NCI-H2081 (cell line): ENCODE measurements at places on chromosomes 2 and 18.

DNA sequence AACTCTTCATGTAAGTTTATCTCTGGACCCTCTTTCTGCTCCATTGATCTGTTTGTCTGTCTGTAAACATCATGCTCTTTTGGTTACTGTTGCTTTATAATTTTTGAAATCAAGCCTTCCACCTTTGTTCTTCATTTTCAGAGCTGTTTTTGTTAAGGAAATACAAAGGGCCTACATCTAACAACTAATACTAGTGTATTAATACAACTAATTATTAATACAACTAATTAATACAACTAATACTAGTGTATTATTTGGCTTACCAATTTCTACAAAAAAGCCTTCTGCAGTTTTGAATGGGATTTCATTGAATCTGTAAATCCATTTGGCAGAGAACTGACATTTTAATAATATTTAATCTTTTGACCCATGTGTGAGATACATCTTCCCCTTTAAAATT is 66.7 kb downstream of the ATP9B start:
- DNase-seq, result no peak

DNA sequence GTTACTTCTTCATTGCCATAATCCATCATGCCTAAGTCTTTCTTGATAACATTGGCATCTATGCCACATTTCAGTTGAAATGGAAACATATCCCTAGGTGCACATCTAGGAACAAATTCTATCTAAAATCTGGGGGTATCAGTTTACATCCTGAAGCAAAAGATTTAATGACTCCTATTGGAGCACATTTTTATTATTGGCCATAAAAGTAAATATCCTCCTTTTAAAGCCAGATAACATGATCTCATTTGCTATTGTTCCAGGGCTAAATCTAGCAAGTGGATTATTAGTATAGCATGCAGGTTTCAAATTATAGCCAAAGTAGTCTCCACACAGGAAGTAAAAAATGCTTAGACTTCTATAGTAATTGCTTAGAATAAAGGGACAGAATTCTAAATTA is 193.2 kb downstream of the CDH2 start:
- peak; percentile 3 for DNase-seq

- no peak for DNase-seq
Measured at GRCh38 chr2:211127501-211127900, 571.1 kb downstream of the CPS1 start.

GRCh38 chr2:219638948-219639755 is 11.7 kb downstream of the SLC4A3 start:
- no peak for DNase-seq

DNA sequence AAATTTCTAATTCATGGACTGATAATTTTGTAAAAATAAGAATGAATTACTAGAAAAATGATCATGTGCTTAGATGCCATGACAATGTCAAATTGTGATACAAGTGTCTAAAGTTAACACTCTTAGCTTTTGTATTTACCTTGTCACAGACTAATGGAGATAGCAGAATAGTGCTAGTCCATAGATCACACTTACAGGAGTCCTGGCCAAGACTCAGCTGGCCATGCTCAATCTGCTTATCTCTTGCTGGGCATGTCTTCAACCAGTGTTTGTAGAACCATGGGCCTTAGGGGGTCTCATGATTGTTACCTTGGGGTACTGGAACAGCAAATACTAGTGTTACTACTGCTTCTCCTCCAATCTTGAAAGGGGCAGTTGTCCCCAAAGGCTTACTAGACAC is 44.0 kb downstream of the TET3 start:
- no peak for DNase-seq

GRCh38 chr18:13932285-13933025 is 17.1 kb upstream of the MC2R start:
- DNase-seq, result no peak

GRCh38 chr2:145777297-145777696 is 1257.4 kb upstream of the ZEB2 start:
- DNase-seq, result no peak

GRCh38 chr2:71798266-71799012 is 345.1 kb downstream of the DYSF start:
- no peak for DNase-seq

- DNase-seq, result no peak
Measured at GRCh38 chr2:57373530-57373929, 673.1 kb upstream of the VRK2 start.

DNA sequence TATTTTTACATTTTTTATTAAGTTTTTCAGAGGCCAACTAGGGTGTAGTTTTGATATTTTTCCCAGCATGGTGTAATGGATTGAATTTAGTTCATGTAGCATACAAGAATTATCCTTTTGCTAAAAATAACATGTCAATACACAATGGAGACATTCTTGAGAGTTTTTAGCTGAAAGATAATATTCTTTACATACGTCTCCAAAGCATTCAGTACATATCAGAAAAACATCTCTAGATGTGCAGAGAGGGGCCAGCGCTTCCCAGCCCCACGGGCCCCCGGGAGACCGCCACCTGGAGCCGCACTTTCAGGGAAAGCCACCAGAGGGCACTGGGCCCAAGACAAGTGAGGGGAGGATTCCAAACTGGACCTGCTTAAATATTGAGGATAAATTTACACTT is 499.4 kb downstream of the GALR1 start:
- no peak for DNase-seq

DNA sequence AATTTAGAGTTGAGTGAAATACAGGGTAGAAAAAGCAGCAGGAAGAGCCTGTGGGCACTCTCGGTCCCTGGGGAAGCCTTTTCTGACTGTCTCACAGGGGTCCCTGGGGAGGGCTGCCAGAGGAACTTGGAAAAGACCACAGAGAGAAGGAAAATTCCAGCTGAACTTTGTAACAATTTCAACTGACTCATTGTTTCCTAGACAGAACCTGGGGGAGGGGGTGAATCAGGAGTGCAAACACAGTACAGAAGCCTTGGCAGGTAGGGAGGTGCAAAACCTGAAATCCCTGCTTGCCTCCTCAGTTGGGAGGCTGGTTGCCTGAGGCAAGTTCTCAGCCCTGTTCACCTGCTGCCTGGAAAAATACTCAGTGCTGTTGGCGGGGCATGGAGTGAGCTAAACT is 106.8 kb downstream of the GRB14 start:
- DNase-seq, result peak; percentile 7

GRCh38 chr2:241801611-241802420 is 7.2 kb upstream of the NEU4 start:
- DNase-seq, result no peak

- DNase-seq, result no peak
Measured at GRCh38 chr2:160917850-160918249, 242.4 kb upstream of the TANK start.

DNA sequence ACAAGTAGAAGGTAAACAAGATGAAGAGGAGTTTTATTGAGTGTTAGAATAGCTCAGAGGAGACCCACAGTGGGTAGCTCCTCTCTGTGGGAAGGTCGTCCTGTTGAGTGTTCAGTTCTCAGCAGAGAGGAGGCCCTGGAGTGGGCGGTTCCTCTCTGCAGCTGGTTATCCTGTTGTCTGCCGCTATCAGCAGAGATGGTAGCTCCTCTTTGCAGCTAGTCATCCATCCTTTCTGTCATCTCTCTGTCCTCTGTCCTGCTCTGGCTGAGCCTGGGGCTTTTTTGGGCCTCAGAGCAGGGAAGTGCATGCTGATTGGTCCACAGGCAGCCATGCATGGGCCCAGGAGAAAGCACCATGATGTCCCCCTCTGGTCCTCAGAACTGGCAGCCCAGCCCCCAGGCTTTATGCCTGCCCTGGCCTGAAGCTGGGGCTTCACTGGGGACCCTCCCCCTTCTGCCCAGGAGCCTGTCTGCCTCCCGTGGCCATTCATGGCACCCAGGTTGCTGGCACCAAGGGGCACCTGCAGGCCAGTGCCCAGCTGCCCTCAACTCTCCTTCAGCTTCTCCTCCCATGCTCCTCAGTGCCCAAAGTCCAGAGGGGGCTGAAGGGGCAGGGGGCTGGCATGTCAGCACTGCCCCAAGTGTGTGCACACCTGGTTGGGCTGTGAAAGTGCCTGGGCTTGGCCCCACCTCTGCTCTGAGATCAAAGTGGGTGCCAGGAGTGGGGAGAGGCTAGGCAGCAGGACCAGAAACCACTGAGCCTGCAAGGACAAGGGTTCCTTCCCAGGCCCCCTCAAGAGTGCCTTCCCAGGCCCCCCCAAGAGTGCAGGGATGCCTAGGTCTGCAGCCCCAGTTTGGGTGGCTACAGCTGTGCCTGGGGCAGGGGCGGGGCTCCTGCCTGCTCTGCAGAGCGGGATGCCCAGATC is 98.7 kb downstream of the TWIST2 start:
- no peak for DNase-seq

DNA sequence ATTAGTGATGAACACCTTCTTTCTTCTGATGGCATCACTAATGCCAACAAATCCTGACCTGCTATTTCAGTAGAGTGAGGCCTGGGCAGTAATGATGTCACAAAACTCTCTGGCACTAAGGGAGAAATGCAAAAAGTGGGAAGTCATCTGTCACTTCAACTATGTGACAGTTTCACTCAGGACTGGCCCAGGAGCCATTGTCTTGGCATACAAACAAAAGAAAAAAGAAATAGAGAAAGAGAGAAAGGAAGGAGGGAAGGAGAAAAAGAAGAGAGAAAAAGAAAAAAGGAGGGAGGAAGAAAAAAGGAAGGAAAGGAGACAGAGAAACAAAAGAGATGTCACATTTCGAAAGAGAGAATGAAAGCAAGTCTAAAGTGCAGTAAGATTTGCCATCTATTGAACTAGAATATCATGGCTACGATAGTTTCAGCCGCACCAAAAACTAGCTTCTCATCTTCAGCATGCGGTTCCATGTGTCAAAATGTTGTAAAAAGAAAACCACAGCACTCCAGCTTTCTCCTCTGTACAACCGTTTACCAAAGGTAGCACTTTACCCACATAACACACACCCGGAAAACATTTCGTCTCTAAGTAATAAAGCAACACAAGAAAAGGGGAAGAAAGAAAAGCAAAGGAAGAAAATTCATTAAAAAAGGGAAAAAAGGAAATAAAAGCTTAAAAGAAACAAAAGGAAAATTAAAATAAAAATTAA is 50.1 kb downstream of the CD226 start:
- DNase-seq, result no peak

DNA sequence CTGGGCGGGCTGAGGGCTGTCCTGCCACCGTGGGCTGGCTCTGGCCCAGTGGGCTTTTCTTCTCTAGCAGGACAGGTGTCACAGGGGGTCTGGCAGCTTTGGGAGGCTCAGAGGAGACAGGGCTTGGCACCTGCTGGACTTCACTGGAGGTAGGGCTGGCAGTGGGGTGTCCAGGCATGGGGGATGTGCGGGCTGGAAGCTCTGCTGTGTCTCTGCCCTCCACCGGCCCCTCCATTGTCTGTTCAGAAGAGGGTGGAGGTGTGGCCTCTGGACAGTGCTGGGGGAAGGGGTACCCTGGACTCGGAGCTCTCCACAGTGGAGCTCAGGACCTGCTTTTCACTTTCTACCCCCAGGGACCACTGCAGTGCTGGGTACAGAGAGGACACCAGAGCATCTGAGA is 9.2 kb downstream of the PTPRN start:
- DNase-seq, result no peak

GRCh38 chr18:63837590-63837989 is 49.9 kb upstream of the SERPINB2 start:
- DNase-seq, result no peak

DNA sequence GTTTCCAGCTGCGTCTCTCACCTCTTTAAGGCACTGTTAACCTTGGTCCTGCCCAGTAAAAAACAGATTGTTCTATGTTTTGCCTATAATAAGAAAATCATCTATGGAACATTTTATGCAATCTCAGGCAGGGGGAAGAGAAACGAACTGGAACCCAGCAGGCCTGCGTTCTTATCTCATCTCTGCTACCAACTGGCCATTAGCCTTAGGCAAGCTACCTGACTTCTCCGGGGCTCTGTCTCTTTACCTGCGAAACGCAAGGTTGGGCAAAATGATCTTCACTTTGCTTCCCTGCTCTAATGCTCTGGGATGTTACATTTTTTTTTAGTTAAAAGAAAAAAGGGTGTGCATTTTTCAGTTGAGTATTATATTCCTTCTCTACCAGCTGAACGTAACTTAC is 70.5 kb upstream of the WIPF1 start:
- DNase-seq, result no peak

DNA sequence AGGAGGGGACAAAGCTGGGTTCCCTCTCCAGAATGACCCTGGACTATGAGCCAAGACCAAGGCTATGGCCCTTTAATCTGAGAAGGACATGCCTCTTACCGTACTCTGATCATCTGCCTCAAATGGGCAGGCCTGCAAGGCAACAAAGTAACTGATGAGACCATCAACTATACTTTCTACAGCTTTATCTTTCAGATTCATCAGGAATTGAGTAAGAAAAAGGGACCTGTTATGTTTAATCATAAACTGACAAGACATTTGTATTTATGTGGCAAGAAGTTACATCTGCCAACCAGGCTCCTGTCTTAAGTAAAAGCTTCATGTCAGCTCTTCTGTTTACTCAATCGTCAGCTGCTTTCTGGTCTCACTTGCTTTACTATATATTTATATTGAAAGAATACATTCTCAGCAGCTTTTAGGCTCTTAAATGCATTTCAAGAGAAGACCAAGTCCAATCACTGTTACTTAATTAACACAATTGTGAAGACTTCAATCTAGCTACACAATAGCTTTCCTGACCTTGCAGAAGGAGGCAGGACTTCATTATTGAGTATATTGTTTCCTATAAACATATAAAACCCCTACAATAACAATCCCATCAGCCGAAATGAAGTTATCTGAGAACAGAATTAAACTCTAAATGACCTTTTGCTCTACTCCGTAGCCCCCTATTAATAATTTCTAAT is 163.8 kb downstream of the ETAA1 start:
- DNase-seq, result no peak
